ENCODE measurements at places on chromosomes 7 and 10.

DNA sequence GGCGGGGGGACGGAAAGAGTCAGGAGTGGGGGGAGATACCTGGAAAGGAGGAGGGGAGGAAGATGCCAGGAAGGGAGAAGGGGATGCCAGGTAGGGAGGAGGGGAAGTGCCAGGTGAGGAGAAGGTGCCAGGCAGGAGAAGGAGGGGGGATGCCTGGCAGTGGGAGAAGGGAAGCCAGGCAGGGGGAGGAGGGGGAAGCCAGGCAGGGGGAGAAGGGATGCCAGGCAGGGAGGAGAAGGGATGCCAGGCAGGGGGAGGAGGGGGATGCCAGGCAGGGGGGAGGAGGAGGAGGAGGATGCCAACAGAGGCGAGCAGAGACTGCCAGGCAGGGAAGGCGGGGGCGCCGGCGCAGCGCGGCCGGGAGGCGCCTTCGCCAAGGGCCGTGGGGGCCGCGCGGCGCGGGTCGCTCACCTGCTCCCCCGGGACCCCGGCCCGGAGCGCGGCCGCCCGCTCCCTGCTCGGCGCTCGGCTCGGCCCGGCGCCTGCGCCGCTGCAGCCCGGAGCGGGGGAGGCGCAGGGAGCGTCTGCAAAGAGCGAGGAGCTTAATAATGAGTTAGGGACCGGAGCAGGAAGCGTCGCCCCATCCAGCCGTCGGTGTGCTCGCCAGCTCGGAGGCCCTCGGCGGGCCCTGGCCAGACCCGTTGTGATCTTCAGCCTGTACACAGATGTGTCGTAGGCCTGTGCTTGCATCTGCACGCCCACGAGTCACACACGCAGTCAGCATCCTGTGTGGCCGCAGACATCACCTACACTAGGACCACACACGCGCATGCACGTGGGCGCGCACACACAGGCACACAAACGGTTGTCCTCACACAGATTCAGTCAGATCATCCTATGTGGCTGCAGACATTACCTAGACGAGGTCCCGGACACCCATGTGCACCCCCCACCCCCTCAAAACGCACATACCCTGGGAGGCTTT is 28.4 kb upstream of the SMARCD3 start:
- peak; percentile 24 for DNase-seq

- no peak for DNase-seq
Measured at GRCh38 chr7:34108165-34108564, 202.8 kb downstream of the BMPER start.

DNA sequence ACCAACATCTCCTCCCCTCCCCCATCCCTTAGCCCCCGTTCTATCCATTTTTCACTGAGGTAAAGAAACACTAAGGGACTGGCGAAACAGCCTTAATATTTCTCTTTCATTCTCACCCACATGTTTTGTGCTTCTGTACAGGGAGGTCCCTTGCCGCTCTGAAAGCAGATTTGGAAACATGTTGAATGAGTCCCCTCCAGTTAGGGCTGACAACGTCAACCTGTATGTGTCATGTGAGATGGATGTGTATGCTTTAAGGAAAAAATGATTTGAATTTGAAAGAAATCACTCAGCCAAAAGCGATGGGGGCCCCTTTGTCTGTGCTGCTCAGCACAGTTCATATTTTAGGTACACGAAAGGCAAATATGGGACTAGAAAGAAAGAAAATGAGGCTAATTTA is 314.3 kb upstream of the LRGUK start:
- no peak for DNase-seq

GRCh38 chr7:104976966-104977636 is 36.9 kb upstream of the KMT2E start:
- no peak for DNase-seq

DNA sequence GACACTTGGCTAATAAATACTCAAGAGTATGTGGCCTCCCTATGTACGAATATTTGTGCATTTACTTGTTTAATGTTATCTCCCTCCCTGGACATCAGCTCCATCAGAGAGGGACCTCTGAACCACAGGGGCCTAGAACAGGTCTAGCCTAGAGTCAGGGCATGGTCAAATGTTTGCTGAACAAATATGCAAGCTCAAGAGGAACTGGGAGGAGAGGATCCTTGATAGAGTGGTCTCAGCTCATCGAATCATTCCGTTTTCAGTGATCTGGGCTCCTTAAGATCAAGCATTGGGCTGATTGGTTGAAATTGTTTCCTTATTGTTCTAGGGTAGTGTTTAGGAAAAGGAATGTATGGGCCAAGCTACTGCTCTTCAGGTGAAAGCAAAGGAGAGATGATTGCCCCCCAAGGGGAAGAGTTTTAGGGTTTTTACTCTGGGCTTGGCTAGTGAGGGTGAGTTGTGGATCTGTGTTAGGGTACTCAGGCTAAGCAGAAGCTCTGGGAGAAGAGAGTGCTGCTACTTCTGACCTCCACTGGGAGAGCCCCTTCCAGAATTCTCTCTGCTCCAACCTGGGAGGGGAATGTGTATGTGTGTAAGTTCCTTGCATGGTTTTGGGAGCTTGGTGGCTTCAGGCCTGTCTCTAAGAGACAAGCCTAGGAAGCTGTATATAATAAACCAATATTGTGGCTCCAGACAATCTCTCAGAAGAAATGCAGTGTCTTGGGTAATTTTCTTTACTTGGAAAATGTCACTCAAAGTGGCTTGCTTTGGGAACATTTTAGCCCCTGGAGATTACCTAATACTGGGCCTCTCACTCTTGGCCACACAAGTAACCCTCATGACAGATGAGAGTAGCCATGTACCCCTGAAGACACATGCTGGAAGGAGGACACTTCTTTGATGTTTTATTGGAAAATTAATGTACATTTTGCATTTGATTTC is 110.0 kb downstream of the EMX2 start:
- DNase-seq = no peak

DNA sequence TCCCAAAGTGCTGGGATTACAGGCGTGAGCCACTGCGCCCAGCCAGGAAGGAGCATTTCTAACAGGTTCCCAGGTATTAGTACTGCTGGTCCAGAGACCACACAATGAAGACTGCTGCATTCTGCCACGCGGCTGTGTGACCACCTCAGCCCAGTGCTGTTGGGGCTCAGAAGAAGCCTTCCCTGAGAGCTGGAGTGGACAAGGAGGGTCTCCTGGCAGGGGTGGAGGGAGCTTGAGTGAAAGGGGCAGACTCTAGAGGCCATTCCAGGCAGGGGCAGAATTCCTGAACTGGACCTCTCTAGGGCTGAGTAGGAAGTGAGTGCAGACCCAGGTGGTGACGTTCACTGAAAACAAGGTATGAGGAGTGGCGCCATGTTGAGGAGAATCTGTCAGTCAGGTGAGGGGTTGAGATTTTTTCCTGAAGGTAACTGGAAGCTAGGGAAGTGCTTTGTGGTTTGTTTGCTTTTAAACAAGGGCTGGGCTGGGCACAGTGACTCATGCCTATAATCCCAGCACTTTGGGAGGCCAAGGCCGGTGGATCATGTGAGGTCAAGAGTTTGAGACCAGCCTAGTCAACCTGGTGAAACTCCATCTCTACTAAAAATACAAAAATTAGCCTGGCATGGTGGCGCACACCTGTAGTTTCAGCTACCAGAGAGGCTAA is 67.6 kb downstream of the TACC2 start:
- no peak for DNase-seq

- no peak for DNase-seq
Measured at GRCh38 chr7:36159618-36160017, 6.6 kb downstream of the EEPD1 start.

- no peak for DNase-seq
Measured at GRCh38 chr7:15248514-15248913, 313.3 kb downstream of the AGMO start.

- no peak for DNase-seq
Measured at GRCh38 chr7:108181073-108181985, 51.2 kb upstream of the LAMB4 start.
